ENCODE measurements at places on chromosomes 16 and 17.

DNA sequence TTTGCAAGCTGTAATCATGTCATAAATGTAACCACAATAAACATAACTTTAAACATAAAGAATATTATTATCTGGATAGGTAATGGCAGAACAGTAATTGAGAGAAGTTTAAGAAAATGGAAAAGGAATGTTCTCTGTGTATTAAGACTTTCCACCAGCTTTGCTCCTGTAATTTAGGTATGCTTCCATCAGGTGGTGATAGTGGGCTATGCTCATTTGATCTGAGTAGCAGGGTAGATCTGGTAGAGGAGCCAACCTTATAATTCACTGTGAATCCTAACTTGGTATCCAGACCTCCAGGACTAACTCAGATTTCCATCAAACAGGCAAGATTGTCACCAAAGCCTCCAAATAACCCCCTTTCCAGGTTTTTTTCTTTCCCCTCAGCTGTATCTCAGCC is 137.9 kb upstream of the ZKSCAN2 start:
- DNase-seq: peak; percentile 9

DNA sequence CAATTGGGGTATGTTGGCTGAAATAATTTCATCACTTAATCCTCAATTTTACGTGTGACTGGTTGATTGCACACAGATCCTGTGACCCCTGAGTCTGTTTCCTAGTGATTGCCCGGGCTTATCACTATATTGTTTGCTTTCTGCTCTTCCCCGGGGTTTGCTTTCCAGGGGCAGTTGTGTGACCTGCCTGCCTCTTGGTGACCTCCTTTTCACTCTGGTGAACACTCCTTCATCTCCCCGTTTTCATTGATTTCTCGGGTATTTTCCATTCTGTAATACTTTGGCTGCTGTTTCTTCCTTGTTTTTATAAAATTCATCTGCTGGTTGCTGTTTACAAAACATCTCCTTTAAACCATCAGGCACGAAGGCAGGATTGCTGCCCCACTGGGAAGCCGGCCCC is 36.0 kb downstream of the NTN1 start:
- no peak for DNase-seq

GRCh38 chr16:56744996-56745640 is 15.2 kb downstream of the NUP93 start:
- DNase-seq: no peak

GRCh38 chr17:72394531-72394930 is 273.7 kb downstream of the SOX9 start:
- no peak for DNase-seq

- DNase-seq: peak; percentile 45
These were observed 29.0 kb upstream of the RNPS1 start for GRCh38 chr16:2296661-2297505.

DNA sequence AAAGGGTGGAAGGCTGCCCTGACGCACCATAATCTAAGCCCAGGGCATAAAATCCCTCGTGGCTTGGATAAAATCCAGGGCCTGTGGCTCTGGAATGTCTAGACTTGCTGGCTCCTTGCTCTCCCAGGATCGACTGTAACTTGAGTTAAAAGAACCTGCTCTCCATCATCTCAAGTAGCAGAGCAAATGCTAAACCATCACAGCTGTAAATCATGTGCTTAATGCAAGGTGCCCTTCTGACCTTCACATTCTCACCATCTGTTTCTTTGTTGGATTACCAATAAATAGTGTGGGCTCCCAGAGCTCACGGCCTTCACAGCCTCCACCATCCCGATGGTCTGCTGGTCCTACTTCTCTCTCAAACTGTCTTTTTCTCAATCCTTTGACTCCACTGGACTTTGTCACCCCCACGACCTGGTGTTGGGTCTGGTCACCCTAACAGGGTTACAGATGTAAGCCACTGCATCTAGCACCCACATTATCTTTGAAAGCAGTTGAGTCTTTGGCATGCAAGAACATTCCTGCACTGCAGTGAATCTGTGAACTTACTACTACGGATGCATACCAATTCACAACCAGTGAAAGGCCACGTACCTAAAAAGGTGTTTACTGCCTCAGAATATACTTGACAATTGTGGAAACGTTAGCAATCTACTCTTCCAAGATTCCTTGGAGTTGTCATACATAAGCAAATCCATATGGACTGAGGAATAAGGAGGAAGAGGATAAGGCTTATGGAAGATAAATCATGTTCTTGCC is 15.3 kb downstream of the RSL1D1 start:
- no peak for DNase-seq

DNA sequence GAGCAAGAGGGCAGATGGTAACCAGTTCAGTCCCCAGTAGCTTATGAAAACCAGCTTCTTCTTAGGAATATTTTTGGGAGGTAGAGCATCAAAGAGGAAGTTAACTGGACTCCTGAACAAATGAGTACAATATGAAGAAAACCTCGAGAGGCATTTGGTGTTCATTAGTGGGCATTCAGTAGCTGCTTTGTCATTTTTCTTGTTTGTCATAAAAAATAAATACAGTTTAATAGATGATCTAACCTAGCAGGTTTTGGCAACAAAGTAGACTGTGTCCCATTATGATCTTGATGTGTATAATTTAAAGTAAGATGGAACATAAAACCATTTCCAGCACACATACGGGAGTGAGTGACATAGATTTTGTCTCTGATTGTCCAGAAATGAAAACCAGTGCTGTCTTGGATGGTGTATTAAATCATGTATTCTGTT is 173.1 kb downstream of the HS3ST3A1 start:
- DNase-seq: no peak

DNA sequence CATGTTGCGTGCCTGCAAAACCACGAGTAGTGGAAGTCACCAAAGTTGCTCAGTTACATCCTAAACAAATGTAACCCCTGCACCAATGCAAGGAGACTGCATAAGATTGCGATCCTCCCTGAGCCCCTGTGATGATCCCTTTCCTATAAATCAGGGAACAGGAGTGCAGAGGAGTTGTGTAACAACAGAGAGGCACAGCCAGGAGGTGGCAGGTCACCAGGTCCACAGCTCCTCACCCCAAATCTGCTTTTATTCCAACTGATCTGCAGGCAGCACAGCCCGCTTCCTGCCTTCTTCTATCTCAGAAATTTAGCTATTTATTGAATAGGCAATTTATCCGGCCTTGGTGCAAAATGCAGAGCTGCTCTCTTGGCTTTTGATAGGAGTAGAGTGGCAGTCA is 36.0 kb upstream of the MRTFB start:
- DNase-seq: no peak

- DNase-seq: no peak
These were observed 39.0 kb upstream of the LGALS9 start for GRCh38 chr17:27591986-27592385.

DNA sequence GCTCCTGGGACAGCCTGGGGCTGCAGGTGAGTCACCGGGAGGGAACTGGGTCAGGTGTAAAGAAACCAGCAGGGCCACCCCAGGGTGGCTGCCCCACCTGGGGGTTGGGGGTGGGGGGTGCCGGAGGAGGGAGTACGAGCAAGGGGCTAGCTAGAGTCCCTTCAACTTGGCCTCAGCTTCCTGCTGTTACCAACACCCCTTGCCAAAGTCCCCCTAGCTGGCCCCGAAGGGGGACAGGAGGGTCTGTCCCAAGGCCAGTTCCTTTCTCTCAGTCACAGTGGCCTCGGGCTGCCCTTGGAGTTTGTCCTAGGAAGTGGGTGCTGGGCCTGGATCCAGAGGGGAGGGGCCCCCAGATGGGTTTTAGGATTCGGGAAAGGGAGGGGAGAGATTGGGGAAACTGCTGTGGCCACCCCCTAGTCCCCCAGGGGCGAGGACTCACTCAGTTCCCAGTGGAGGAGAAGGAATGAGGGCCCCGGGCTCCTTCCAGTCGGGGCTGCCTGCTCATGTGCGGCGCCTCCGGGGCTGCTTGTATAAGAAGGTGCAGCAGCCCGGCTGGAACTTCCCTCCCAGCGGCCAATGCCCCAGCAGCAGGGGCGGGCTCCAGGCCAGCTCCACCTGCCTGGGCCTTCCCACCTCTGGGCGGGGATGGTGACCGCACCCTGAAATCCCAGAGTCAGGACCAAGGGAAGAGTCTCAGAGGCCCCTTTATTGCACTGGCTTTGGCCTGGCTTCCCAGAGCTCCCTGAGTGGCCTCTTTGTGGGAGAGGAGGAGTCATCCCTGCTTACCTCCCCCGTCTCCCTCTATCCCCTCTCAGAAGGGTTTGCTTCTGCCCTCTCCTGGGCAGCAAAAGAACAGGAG is 7.3 kb downstream of the ARHGAP27 start:
- DNase-seq: peak; percentile 98

DNA sequence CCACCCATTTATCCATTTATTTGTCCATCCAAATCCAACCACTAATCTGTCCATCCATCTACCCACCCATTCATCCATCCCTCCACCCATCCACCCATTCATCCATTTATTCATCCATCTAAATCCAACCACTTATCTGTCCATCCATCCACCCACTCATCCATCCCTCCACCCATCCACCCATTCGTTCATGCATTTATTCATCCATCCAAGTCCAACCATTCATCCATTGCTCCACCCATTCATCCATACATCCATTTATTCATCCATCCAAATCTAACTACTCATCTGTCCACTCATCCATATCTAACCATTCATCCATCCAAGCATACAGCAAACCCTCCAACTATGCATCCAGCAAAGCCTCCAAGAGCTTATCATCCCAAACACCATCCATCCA is 267.3 kb downstream of the XYLT1 start:
- DNase-seq: no peak

GRCh38 chr17:70357190-70357589 is 187.9 kb downstream of the KCNJ2 start:
- DNase-seq: no peak

DNA sequence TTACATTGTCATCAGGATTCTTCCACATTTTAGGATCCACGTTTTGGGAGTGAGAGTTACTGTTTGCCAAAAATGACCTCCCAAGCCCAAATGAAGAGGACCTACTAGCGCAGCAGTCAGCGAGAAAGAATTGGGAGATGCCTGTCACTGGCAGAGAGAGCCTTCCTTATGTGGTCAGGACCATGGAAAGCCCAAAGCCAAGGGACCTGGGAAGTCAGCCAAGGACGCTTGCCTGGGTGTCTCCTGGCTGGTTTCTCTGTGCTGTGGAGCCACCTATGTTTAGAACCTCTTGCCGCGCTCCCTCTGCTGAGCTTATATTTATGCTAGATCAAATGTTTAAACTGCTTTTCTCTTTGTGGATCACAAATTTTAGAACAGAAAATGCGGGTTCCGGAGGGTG is 24.9 kb upstream of the RHBDL3 start:
- no peak for DNase-seq

DNA sequence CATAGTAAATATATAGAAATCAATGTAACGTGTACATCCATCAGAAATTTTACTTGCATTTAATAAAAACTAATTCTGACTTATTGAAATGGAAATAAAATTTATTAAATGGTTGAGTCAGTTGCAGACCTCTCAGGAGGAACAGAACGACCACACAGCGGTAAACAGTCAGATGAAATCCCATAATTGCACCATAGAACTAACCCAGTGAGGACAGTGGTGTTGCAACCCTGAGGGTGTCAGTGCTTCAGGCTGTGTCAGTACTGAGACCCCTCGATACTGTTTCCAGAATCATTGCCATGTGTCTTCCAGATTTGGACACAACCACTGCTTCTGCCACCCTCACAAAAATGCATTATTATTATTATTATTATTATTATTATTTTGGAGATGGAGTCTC is 29.0 kb upstream of the SSTR2 start:
- no peak for DNase-seq

- peak; percentile 61 for DNase-seq
These were observed 498 bp upstream of the PLEKHG4 start for GRCh38 chr16:67278773-67279295.

DNA sequence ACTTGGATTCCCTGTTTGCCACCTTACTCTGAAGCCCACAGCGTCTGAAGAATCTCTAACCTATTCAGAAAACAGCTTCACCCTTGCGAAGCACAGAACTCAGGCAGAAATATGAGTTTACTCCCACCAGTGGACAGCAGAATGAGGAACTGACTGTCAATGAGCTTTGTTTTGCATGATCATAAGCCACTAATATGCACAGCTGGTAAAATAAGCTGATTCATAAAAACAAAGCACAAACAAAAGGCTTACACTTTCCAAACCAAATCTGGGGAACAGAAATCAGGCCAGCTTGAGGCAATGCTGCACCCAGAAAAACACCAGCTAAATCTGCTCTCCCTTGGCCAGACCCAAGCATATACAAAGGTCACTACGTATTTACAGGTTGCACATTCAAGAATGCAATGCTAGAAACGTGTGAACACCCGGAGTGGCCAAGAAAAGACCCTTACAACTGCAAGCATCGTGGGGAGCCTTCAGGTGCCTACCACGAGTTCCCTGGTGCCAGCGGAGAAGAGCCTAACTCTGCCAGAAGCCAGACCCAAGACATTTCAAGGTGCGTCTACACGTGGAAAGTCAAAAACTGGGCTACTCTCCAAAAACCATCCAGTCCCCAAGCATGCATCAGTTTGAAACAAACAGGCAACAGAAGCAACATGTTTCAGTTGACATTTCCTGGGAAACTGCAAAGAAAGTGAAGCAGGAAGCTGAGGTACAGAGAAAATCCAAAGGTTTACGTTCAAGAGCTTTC is 207.1 kb downstream of the ZFHX3 start:
- DNase-seq: no peak

GRCh38 chr16:57571098-57571497 is 28.7 kb downstream of the ADGRG5 start:
- no peak for DNase-seq

GRCh38 chr17:30103921-30104320 is 12.7 kb upstream of the NSRP1 start:
- no peak for DNase-seq

GRCh38 chr16:57262841-57263540 is 17.9 kb downstream of the ARL2BP start:
- no peak for DNase-seq

DNA sequence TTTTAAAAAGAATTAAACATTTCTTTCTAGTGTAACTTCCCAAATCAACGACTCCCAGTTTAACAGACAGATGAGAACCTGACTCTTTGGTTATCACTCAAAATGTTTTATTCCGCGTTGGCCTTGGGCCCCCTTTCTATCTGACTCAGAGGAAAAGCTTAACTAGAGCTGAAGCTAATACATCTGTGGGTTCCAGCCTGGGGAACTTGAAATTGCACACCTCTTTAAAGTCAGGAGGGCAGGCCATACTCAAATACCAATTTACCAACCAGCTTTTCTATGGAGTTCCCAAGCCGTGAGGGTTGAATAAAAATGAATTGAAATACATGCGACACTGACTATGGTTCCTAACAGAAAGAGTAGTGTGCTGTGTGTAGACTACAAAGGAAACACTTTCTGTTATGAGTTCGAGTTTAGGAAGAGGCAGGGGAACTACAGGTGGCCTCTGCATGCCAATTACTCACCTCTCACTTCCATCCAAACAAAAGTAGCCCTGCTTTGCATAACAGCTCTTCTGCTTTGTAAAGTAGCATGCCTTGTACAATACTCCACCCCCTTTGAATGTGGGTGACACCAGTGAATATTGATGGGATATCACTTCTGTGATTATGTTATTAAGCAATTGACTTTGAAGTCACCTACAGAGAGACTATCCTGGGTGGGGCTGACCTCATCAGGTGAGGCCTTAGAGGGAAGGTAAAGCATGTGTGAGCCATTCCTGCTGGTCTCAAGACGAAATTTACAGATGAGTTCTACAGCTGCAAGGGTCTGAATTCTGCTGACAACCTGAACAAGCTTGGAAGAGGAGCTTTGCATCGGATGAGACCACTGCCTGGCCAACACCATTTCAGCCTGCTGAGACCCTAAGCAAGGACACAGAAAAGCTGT is 92.1 kb downstream of the WDR59 start:
- DNase-seq: no peak

- no peak for DNase-seq
These were observed 938.2 kb upstream of the CDH8 start for GRCh38 chr16:62974424-62974823.

- no peak for DNase-seq
These were observed 2.0 kb downstream of the SLC16A11 start for GRCh38 chr17:7041607-7042500.

GRCh38 chr16:23131931-23132621 is 17.2 kb downstream of the USP31 start:
- DNase-seq: no peak

Measured in ACHN (cell line).